ENCODE measurements at places on chromosomes 11 and 22.
A peak's percentile ranks its signal among the peaks of the same experiment; 100 is the strongest.

- no peak for DNase-seq
Observed at GRCh38 chr22:43406186-43406790, 5.5 kb upstream of the MPPED1 start.

DNA sequence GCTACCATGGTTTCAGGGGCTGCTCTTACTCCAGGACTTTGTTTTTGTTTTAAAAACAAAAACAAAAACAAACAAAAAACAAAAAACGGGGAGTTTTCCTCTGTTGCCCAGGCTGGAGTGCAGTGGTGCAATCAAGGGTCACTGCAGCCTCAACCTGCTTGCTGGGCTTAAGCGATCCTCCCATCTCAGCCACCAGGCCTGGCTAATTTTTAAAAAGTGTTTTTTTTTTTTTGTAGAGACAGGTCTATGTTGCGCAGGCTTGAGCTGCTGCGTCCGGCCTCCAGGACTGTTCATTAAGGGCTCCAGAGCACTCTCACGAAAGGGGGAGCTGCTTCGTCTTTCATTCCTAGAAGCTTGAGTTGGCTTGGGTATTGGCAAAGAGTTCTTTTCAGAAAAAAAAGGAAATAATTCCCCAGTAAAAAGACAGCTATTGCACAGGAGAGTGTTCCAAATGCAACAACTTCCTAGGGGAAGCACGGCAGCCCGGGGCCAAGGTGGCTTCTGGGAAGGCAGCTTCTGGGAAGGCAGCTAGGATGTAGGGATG lies 78.5 kb downstream of the NAT10 start:
- DNase-seq, result no peak

DNA sequence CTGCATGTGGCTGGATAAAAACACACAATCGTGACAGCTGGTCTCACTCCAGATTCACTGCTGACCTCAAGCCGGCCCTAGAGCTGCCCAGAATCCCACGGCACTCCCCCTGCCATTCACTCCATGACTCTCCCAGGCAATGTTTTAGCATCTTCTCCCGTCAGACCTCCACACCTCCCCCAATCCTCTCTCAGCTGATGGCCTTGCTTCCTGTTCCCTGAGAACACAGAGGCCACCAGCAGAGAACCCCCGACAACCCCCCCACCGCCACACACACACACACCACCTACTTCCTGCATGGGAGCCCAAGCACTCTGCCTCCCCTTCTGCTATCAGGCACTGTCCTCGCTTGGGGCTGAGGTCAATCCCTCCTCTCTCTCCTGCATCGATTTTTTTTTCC lies 9.3 kb downstream of the TNKS1BP1 start:
- no peak for DNase-seq

DNA sequence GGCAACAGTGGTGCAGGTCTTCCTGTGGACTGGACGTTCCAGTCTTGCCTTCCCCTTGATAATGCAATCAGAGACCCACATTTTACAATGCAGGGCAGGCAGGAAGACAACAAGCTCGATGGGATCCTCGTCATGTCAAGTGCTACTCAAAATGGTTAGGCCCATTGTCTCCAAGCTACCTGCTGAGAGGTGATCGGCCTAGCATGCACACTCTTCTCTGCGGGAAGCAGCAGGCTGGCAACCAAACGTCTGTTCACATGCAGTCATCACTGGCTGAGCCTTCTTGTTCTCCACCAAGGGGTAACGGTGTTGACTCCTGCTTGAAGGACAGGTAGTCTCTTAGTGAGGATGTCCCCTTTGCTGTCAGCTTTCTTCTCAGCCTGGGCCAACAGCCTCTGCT lies 25.5 kb upstream of the CD82 start:
- DNase-seq, result no peak

- DNase-seq, result no peak
Observed at GRCh38 chr11:27898166-27898565, 197.9 kb upstream of the BDNF start.

GRCh38 chr11:77054084-77054483 lies 12.7 kb upstream of the CAPN5 start:
- DNase-seq, result no peak

DNA sequence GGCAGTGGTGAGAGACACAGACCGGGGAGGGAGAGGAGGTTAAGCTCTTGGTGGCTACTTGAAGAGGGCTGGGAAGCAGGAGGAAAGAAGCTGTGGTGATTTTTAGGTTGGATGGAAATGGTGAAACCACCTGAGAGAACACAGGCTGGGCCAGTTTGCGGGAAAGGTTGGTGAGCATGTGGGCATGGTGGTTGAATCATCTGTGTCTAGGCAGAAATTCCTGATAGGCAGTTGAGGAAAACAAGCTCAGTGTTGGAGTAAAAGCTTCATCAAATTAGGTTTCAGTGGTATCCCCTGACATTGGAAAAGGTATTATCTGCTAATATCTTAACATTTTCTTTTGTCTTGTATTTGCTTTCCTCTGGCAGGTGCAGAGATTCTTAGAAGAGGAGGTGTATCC lies 4.3 kb upstream of the SGSM3 start:
- DNase-seq, result no peak

GRCh38 chr11:77450227-77450626 lies 23.7 kb downstream of the PAK1 start:
- DNase-seq, result no peak

- DNase-seq, result no peak
Observed at GRCh38 chr11:2520736-2521035, 75.9 kb downstream of the KCNQ1 start.

- DNase-seq, result no peak
Observed at GRCh38 chr22:30600921-30601320, 6.1 kb upstream of the TCN2 start.

GRCh38 chr11:44833877-44834452 lies 107.2 kb downstream of the TSPAN18 start:
- DNase-seq, result peak; percentile 60

DNA sequence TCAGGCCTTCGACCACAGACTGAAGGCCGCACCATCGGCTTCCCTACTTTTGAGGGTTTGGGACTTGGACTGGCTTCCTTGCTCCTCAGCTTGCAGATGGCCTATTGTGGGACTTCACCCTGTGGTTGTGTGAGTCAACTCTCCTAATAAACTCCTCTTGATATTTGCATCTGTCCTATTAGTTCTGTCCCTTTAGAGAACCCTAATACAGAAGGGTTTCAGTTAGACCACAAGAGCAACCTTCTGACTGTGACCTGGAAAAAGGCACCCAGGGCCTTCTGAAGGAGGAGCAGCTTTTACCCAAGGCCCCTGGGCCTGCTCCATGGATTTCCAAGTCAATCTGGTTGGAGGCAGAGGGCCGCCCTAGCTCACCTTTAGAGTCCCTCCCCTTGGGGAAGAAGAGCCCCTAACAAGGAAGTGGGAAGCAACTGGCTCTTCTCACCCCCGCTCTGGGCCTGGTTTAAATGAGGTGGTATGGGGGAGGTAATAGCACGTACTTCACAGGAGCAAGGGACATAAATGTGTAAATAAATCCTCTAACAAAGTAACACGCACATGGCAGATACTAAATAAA lies 11.2 kb upstream of the CHST1 start:
- DNase-seq, result no peak

- DNase-seq, result no peak
Observed at GRCh38 chr11:14554959-14555358, 34.8 kb upstream of the PSMA1 start.

DNA sequence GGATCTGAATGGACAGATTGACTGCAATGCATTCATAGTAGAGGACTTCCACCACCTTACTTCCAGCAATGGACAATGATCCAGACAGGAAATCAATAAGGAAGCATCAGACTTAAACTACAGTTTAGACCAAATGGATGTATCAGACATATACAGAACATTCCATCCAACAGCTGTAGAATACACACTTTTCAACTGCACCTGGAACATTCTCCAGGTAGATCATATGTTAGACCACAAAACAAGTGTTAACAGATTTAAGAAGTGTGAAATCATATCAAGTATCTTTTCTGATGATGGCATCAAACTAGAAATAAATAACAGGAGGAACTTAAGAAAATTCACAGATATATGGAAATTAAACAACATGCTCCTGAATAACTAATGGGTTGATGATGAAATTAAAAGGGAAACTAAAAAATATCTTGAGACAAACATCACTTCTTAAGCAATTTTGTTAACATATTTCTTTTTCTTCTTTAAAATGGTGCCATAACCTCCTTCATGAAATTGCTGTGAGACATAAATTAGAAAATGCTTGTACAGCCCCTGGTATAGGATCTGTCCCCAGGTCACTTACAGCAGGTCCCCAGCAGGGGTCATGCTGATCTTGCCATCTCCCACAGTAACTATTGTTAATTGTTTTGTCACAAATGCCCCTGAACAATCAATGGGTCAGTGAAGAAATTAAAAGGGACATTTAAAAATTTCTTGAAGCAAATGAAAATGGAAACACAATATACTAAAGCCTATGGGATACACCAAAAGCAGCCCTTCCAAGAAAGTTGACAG lies 100.0 kb upstream of the OR4B1 start:
- DNase-seq, result no peak

- DNase-seq, result no peak
Observed at GRCh38 chr11:125146232-125146631, 18.3 kb upstream of the PKNOX2 start.

DNA sequence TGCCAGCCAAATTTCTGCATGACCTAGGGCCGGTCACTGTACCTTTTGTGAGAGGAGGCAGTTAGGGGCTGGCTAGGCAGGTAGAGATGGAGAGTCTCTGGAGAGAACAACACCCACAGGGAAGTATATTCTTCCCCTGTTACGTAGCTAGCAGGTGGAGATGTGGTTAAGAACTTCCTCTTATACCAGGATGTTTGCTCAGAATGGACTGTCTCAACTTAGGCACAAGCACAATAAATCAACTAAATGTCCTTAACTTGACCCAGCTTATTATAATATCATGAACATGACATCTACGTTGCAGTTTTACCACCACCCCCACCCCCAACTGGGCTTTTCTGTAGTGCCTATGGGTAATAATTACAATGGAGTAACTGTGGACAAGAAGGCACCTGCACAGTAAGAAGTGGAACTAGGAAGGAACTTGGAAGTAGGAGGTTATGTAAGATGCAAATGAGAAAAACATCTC lies 60.7 kb upstream of the MPEG1 start:
- no peak for DNase-seq

GRCh38 chr11:70270877-70271648 lies 573 bp downstream of the PPFIA1 start:
- DNase-seq, result peak; percentile 33

- peak; percentile 33 for DNase-seq
Observed at GRCh38 chr11:66789097-66789890, 53.9 kb upstream of the RCE1 start.

DNA sequence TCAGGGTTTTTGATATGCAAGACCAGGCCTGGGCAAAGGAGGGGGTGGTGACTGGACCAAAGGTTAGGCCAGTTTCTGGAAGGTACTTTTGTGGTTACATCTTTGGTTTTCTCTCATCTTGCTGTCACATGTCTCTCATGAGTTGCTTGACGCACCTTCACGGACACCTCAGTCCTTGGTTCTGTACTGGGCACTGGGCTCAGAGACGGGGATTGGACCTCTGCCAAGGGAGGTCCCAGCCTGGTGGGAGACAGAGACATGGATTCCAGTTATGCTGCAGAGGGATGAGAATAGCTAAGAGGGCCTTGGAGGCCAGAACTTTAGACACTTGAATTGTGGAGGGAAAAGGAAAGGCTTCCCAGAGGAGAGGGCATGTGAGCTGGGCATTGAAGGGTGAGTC lies 1.7 kb downstream of the USP35 start:
- no peak for DNase-seq

DNA sequence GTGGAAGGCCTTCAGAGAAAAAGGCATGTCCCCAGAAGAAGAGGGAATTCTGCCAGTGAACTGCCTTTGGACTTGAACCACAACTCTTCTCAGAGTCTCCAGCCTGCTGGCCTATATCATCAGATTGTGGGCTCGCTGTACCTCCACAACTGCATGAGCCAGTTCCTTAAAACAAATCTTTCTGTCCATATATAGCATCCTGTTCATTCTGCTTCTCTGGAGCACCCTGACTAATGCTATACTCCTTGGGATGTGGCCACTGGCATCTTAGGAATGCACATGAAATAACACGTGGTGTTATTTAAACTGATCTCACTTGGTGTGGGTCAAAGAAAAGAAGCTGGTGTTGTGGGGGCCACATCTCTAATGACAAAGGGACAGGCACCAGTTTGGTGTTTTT lies 58.3 kb upstream of the VSTM5 start:
- DNase-seq, result no peak

- no peak for DNase-seq
Observed at GRCh38 chr11:11135820-11136476, 217.1 kb downstream of the CSNK2A3 start.

DNA sequence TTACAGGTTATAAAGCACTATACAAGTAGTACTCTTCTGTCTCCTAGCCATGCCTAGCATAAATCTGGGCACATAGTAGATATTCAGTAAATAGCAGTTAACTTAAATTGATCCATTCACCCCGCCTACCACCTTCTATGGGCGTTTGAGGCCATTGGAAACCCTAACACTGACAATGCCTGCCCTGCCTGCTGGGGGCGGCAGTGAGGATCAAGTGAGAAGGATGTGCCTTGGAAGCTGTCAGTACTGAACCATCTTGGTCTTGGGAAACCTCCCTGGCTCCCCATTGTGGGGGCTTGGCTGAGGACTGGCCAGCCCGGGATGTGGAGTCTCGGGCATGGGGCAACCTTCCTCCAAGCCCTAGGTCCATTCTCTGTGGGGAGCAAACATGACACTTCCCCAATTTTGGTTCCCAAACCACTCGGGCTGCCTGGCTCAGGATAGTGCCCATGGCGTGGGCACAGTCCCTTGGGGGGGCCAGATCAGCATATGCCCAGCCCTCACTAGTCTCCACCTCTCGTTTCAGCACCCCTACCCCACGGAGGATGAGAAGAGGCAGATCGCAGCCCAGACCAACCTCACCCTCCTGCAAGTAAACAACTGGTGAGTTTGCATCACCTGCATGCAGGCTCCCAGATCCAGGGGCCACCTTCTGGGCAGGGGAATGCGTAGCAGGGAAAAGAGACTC lies 67.4 kb downstream of the FEZ1 start:
- no peak for DNase-seq

DNA sequence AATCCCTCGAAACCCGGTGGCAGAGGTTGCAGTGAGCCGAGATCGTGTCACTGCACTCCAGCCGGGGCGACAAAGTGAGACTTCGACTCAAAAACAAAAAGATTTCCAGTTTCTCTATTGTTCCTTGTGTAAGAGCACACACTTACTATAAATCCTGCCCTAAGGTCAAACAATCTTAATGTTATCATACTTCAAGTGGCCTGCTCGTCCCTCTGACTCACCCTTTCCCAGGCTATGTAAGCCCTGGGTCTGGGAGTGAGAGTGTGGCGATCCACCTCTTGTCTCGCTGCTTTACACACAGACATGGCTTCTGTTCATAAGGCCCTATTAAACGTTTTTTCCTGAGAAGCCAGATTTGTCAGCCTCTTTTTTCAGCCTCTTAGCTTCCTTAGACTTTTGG lies 24.4 kb upstream of the A4GALT start:
- no peak for DNase-seq

GRCh38 chr22:44191036-44191454 lies 10.3 kb downstream of the PARVG start:
- DNase-seq, result no peak

DNA sequence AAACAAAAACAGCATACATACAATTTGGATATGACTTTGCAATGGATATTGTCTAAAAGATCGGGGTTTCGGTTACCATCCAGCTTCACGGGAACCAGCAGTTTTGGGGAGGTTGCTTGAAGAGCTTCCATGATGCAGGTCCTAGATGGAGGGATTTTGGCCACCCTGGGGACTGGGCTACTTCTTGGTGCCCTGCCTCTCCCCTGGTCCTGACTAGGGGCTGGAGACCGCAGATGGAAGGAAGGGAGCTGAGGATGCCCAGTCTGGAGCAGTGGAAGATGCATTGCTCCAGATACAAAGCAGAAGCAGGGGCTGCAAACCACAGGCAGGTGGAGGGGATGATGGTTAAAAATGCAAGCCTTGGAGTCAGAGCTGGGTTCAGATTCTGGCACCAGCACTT lies 13.5 kb downstream of the SOX10 start:
- DNase-seq, result no peak

Measured in stomach (tissue), 19 donors.